Upper lobe of right lung (tissue), 1 donor: ENCODE measurements at places on chromosomes 12 and 14. TPM values are rescaled to one million over a fixed set of nuclear protein-coding genes. Genes with fewer than 3 reads are reported as not detected.
A peak's percentile ranks its signal among the peaks of the same experiment; 100 is the strongest.

The KLRB1 gene
- total RNA-seq = 3.3 TPM

The PLCZ1 gene
- total RNA-seq = not detected

The TMEM30B gene
- 22.5 TPM for total RNA-seq

The TMEM63C gene
- 0.06 TPM for total RNA-seq

The NPAS3 gene
- 1.2 TPM for total RNA-seq

The KRT8 gene
- total RNA-seq = 223 TPM

The GPX2 gene
- total RNA-seq = 0.69 TPM

The ARMH4 gene
- 2.3 TPM for total RNA-seq

The LRRK2 gene
- 415 TPM for total RNA-seq

GRCh38 chr14:73785336-73785833, 66.2 kb upstream of the PTGR2 start:
- no peaks in the 10 kb centered on the region for H3K36me3 ChIP-seq
- H3K4me1 ChIP-seq = peaks cover 59% of the 10 kb centered on the region
- H3K27me3 ChIP-seq = no peaks in the 10 kb centered on the region
- peak overlapping the region; percentile 98 for H3K27ac ChIP-seq
- peak overlapping the region; percentile 72 for H3K4me3 ChIP-seq
- DNase-seq = no peak

- DNase-seq = no peak
- H3K4me1 ChIP-seq = no peaks in the 10 kb centered on the region
- H3K27me3 ChIP-seq = no peaks in the 10 kb centered on the region
- no peak overlapping the region for H3K4me3 ChIP-seq
Measured at GRCh38 chr12:73656375-73656774, 881.3 kb upstream of the ATXN7L3B start.

DNA sequence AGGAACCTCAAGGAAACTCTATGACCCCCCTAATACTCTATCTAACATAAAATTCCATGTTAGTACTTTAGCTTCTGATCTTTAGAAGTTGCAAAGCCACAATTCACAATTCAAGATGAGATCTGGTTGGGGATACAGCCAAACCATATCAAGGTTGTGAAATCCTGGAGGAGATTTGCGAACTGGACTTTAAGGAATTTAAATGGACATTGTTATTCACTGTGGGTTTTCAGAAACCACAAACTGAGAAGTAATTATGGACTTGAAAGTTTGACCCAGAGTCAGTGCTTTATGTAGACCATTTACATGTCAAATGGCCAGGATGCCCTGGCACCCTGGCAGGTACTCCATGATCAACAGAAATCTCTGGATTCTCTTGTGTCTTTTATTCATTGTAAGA, 14.2 kb upstream of the CDKL1 start:
- H3K27me3 ChIP-seq = no peaks in the 10 kb centered on the region
- no peak for DNase-seq
- no peaks in the 10 kb centered on the region for H3K36me3 ChIP-seq
- no peaks in the 10 kb centered on the region for H3K4me1 ChIP-seq

DNA sequence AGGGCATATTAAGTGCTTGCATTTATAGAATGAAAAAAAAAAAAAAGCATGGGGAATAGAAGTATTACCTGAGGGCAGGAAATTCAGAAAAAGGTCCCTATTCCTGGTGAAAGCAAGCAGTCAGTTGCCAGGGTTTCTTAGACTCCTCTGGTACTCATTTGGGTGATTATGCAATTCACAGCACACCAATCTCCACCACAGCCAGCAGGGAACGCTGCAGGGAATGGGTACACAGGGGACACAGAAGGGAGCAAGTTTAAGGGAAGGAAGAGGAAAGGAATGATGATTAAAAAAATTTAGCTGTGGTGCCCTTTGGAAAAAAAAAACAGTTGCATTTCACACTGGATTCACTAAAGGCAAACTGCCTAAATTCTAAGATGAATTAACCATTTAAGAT, 14.2 kb downstream of the BLTP3B start:
- H3K36me3 ChIP-seq = no peaks in the 10 kb centered on the region
- peaks cover 19% of the 10 kb centered on the region for H3K4me1 ChIP-seq
- DNase-seq = no peak
- no peaks in the 10 kb centered on the region for H3K27me3 ChIP-seq
- H3K4me3 ChIP-seq = no peak overlapping the region

GRCh38 chr14:54589076-54589475, 22.1 kb downstream of the SAMD4A start:
- H3K27ac ChIP-seq = no peak overlapping the region
- no peak overlapping the region for H3K4me3 ChIP-seq
- DNase-seq = no peak
- no peaks in the 10 kb centered on the region for H3K4me1 ChIP-seq
- H3K36me3 ChIP-seq = no peaks in the 10 kb centered on the region

DNA sequence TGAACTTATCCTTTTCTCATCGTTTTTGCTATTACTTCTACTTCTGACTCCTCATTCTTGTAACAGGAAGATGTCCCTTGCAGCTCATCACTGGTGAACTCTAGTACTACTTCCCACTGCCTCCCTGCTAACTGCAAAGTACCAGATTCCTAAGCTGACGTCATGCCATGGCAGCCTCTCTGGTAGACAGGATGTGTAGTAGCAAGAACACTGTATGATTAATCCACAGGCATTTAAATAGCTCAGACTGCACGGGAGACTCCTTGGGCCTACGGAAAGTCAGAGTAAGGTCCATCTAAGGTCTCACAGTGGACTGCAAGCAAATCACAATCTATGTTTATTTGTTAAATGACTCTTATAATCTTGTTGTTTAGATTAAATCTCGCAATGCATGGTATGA, 43.5 kb downstream of the DNAI7 start:
- no peak for DNase-seq
- H3K4me3 ChIP-seq = no peak overlapping the region
- H3K4me1 ChIP-seq = no peaks in the 10 kb centered on the region
- H3K36me3 ChIP-seq = no peaks in the 10 kb centered on the region

- H3K36me3 ChIP-seq = peaks cover 7% of the 10 kb centered on the region
- H3K27ac ChIP-seq = no peak overlapping the region
- H3K4me1 ChIP-seq = no peaks in the 10 kb centered on the region
- no peak overlapping the region for H3K4me3 ChIP-seq
- DNase-seq = no peak
Measured at GRCh38 chr12:81170072-81170471, 92.2 kb downstream of the ACSS3 start.

DNA sequence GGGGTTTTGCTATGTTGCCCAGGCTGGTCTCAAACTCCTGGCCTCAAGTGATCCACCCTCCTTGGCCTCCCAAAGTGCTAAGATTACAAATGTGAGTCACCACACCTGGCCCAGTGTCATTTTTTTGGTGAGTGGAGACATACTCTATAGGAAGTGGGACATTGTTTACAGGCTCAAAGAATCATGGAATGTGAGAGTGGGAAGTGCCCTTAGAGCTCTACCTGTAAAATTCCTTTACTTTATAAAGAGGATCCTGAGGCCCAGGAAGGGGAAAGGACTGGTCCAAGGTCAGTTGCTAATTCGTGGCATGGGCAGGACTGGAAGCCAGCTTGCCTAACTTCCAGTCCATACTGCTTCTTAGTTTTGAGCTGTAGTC, 8.7 kb upstream of the ADCK1 start:
- H3K4me1 ChIP-seq = no peaks in the 10 kb centered on the region
- no peak overlapping the region for H3K27ac ChIP-seq
- no peaks in the 10 kb centered on the region for H3K36me3 ChIP-seq

- DNase-seq = no peak
- H3K4me3 ChIP-seq = no peak overlapping the region
- no peak overlapping the region for H3K27ac ChIP-seq
- H3K27me3 ChIP-seq = no peaks in the 10 kb centered on the region
- peaks cover 8% of the 10 kb centered on the region for H3K4me1 ChIP-seq
Measured at GRCh38 chr14:96176275-96176674, 28.4 kb upstream of the BDKRB2 start.

GRCh38 chr12:94948232-94948810, 55.2 kb downstream of the NDUFA12 start:
- H3K27me3 ChIP-seq = no peaks in the 10 kb centered on the region
- no peaks in the 10 kb centered on the region for H3K4me1 ChIP-seq
- DNase-seq = no peak
- H3K27ac ChIP-seq = no peak overlapping the region
- no peak overlapping the region for H3K4me3 ChIP-seq
- H3K36me3 ChIP-seq = no peaks in the 10 kb centered on the region

DNA sequence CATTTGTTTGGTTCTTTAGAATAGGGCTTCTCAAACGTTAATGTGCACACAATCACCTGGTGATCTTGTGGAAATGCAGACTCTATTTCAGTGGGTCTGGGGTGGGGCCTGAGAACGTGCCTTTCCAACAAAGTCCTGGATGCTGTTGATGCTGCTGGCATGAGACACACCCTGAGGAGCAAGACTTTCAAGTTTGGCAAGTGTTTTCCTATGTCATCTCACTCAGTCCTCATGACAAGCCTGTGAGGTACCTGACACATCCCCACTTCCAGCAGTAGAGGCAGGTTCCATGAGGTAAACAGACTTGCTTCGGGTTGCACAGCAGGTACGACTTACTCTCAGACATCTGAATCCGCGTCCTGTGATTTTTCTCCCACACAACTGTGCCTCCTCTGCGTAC, 147.1 kb downstream of the MYRFL start:
- no peaks in the 10 kb centered on the region for H3K27me3 ChIP-seq
- no peak overlapping the region for H3K4me3 ChIP-seq
- no peak for DNase-seq
- H3K27ac ChIP-seq = no peak overlapping the region

DNA sequence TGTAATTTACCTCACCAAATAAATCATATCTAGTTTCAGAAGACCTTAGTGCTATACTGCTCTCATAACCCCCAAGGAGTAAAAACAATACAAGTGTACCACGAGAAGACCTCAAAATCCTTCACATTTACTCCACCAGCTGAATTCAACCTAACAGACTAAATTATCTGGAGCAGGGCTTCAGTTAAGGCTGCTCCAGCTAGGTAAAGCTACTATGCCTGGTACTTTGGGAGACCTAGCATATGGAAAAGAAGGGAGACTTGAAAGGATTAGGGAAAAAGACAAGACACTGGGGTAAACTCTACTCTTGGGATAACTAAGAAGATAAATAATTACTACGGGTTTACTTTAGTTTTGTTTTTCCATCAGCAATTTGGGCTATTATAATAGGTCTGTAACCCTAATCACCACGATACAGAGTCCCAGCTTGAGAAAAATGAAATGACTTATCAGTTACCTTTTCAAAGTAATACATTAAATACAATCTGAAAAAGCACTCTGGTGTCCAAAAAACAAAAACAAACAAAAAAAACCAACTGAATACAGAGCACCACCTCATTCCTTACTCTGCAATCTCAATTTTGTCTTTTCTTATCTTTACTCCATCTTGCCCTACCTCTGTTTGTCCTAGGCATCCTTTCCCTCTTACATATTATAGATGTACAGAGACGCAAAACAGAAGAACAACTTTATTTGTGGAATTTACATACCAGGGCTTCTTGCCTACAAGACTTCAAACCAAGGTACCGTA, 2.1 kb downstream of the EML5 start:
- H3K4me1 ChIP-seq = peaks cover 9% of the 10 kb centered on the region
- peaks cover 7% of the 10 kb centered on the region for H3K27me3 ChIP-seq
- H3K36me3 ChIP-seq = no peaks in the 10 kb centered on the region
- no peak overlapping the region for H3K27ac ChIP-seq

GRCh38 chr14:50364792-50365191, 31.9 kb downstream of the CDKL1 start:
- H3K27ac ChIP-seq = no peak overlapping the region
- H3K4me3 ChIP-seq = no peak overlapping the region
- no peaks in the 10 kb centered on the region for H3K36me3 ChIP-seq
- no peak for DNase-seq
- H3K4me1 ChIP-seq = peaks cover 19% of the 10 kb centered on the region

DNA sequence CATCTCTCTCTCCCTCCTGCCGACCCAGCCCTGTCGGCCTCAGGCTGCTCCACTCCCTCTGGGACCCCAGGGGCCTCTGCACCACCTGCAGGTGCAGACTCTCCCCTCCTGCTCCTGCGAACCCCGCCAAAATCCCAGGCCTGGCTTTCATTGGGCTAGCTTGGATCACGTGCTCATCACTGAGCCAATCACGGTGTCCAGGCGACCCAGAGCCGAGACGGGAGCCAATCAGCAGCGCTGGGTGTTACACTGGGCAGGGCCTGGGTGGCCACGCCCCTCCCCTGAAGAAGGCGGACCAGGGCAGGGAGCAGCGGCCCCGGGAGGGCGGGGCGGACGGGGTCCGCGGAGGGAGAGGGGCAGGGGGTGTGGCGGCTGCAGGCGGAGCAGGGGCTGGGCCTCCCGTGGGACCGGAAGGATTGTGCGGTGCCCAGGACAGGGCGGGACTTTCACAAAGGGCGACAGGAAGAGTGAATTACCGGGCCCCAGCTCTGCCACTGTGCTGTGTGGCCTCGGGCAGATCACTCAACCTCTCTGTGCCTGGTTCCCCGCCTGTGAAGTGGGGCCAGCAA, 66.6 kb upstream of the FBRSL1 start:
- H3K27me3 ChIP-seq = peaks cover 25% of the 10 kb centered on the region
- H3K4me1 ChIP-seq = no peaks in the 10 kb centered on the region
- no peaks in the 10 kb centered on the region for H3K36me3 ChIP-seq
- no peak for DNase-seq

DNA sequence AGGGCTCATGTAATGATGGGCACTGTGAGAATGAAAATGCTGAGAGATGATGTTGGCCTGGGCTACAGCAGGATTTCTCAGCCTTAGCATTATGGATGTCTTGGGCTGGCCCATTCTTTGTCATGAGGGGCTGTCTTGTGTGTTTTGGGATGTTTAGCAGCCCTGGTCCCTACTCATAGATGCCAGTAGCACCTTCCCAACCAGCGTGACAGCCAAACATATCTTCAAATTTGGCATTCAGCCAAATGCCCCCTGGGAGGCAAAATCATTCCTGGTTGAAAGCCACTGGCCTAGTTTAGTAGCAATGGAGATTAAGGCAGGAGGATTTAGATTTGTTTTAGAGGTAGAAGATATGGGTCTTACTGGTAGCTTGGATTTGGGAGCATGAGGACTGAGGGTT, 26.6 kb downstream of the UBE3B start:
- H3K4me3 ChIP-seq = no peak overlapping the region
- H3K4me1 ChIP-seq = no peaks in the 10 kb centered on the region
- no peak for DNase-seq
- no peaks in the 10 kb centered on the region for H3K27me3 ChIP-seq

- no peak overlapping the region for H3K27ac ChIP-seq
- peaks cover 8% of the 10 kb centered on the region for H3K4me1 ChIP-seq
Measured at GRCh38 chr12:102471556-102471955, 8.8 kb downstream of the IGF1 start.
